ENCODE measurements at places on chromosomes 13 and 19.

- no peak for DNase-seq
- no peaks in the 10 kb centered on the region for H3K4me1 ChIP-seq
- H3K4me3 ChIP-seq: no peak overlapping the region
Observed at GRCh38 chr13:79448413-79448812, 32.5 kb upstream of the NDFIP2 start.

GRCh38 chr13:49134305-49134704 lies 85.8 kb upstream of the MLNR start:
- H3K27ac ChIP-seq: no peak overlapping the region
- no peaks in the 10 kb centered on the region for H3K36me3 ChIP-seq
- no peaks in the 10 kb centered on the region for H3K27me3 ChIP-seq
- no peak for DNase-seq
- H3K4me1 ChIP-seq: no peaks in the 10 kb centered on the region

GRCh38 chr19:45296355-45296754 lies 26.3 kb downstream of the CKM start:
- no peaks in the 10 kb centered on the region for H3K27me3 ChIP-seq
- no peaks in the 10 kb centered on the region for H3K4me1 ChIP-seq
- no peak overlapping the region for H3K27ac ChIP-seq

DNA sequence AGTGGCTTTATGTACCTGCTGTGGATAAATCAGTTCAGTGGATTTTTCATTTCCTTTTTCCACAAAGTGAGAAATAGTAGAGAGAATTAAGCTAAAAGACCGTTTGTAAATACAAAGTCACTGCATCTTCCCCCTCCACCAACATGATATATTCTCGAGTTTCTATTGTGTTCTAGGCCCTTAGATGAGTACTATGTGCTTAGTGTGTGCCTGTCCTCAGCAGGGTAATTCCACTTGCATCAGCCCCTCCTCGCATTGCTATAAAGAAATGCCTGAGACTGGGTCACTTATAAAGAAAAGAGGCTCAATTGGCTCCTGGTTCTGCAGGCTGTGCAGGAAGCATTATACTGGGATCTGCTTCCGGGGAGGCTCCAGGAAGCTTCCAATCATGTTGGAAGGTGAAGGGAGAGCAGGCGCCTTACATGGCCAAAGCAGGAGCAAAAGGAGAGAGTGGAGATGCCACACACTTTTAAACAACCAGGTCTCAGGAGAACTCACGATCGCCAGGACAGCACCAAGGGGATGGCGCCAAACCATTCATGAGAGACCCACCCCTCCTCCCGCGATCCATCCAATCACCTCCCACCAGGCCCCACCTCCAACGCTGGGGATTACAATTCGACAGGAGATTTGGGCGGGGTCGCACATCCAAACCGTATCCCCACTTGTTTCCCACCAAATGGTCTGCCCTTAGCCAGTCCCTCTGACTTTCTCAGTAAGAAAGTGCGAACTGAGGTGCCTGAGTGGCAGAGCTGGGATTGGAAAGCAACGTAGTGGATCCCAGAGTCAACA lies 102.3 kb upstream of the ABCC4 start:
- H3K4me1 ChIP-seq: no peaks in the 10 kb centered on the region
- peak overlapping the region; percentile 35 for H3K4me3 ChIP-seq
- DNase-seq: no peak
- H3K36me3 ChIP-seq: no peaks in the 10 kb centered on the region
- H3K27me3 ChIP-seq: no peaks in the 10 kb centered on the region
